HFF-Myc (cell line): ENCODE measurements at places on chromosomes 2 and 18.

GRCh38 chr2:181456660-181457120 is 496 bp upstream of the ITGA4 start:
- DNase-seq, result no peak

DNA sequence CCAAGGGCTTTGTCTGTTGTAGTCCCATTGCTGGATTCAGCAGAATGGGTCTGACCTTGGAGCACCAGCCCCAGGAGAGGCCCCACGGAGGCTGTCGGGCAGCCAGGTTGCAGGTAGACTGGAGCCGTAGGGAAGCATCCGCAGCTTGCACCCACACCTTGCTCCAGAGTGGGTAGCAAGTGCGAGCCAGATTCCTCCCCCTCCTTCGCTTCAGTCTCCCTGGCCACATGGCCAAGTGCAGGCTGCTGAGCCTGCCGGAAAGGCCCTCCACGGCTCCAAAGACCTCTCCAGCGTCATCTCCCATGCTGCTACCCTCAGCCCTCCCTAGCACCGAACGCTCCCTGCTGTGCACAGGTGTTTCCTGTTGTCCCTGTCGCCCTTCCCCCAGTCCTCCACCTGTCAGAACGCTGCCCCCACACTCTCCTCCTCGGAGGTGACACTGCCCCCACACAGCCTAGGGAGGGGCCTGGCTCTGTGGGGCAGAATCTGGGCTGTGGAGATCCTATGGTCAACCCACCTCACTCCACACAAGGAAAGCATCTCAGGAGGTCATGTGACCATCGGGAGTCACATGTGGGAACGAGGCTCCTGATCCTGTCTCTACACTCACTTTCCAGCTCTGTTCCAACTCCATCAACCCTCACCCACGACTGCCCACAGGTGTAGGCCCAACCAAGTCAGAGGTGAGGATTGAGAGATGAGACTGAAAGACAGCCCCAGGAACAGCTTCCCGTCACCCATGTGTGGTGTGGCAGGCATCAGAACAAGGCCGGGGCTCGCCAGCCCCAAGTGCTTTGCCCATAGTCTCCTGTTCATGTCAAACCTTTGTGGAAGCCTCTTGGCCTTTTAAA is 8.3 kb downstream of the KCNF1 start:
- no peak for DNase-seq

DNA sequence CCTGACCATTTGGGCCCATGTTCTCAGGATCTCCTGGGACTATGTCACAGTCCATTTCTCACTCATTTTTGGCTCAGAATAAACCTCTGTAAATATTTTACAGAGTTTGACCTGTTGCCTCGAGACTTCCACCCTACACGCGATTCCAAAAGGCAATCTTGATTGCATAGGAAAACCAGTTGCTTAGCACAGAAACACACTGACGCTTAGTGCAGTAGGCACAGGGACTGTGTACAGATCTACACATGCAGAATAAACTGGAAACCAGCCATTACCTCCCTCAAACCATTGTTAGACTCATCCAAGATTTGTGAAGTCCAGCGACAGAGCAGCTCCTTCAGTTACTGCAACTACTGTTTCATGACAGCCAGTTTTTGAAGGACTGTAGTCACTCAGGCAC is 73.0 kb downstream of the NCKAP5 start:
- DNase-seq, result no peak

DNA sequence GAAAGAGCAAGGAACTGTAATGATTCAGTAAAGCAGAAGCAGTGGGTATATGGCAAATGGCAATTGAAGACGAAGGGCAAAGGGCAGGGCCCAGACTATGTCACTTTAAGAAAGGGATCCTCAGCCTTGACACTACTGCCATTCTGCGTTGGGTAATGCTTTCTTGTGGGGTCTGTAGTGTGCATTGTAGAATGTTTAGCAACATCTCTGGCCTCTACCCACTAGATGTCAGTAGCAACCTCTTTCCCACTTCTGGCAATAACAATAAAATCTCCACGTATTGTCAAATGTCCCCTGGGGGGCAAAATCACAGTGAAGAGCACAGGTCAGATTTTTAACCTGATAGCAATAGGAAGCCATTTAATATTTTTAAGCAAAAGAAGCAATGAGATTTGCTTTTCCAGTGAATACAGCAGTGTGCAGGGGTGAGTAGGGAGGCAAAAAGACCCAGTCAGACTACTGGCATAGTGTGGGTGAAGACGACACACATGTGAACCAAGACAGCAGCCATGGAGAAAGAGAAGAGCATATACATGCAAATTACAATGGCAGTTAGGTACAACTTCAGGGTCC is 209.5 kb downstream of the DYM start:
- no peak for DNase-seq

DNA sequence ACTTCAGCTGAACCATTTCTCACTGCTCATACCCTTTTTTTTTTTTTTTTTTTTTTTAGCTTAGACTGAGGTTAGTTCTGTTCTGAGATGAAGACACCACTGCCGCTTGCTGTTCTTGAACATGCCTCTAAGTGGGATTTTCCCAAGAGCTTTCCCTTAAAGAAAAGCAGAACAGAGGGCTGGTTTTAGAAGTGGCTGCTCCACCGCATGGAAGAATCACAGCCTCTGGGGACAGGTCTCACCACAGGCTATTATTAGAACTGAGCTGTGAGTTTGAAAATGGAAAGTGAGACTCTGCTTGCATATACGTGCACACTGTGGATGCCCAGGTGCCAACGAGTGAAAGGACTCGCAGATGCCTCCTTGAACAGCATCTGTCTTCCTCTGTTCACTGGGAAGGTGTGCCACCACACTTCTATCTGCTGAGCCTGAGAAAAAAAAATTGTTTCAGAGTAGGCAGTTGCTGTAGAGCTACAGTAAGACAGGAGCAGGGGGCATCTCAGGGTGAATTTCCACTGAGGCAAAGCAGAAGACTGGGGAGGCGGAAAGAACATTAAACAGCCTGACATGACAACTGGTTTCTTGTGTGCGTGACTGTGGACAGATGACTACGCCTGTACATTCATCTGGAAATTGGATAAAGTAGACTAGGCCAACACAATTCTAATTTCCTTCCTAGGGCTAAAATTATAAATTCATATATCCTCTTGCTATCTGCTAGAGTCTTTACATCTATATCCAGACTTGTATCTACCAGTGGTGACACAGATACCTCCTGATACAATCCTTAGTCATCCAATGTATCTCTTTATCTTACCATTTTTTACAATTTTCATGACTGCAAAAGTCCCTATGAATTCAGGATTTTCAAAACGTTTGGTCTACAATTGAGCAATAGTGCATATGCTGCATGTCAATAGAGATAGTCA is 1045.7 kb upstream of the CELF4 start:
- no peak for DNase-seq

GRCh38 chr18:78901923-78902794 is 77.5 kb upstream of the SALL3 start:
- no peak for DNase-seq

DNA sequence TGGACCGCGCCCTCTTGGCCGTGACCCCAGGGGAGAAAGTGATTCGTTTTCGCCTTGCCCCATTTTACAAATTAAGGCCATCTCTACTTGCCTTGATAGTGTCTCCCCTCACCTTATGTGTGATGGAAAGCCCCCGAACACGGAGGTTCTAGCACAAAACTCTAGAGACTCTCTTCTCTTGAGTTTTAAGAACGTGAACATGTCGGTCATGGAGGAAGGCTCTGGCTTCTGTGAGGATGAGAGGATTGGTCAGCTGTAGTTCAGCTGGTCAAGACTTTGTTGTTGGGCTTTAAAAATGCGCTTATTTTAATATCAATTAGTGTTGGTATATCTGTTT is 828 bp downstream of the DYNC1I2 start:
- no peak for DNase-seq

- DNase-seq, result no peak
Measured at GRCh38 chr2:33478968-33479731, 2.7 kb downstream of the RASGRP3 start.

DNA sequence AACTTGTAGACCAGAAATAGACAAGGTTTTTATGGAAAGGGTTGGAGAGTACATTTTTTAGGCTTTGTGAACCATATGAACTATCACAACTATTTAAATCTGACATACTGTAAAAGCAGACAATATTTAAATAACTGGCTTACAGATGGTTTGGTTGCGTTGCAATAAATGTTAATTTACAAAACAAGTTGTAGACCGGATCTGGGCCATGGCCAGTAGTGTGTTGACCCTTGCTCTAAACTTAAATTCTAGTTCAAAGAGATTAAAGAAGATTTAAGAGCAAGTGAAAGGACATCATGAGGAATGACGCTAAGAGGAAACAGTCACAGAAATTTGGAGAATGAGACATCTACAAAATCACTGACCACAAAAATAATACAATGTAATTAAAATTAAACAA is 652.7 kb downstream of the DCDC2C start:
- DNase-seq, result no peak

- no peak for DNase-seq
Measured at GRCh38 chr2:231672617-231673347, 35.5 kb upstream of the PTMA start.

- no peak for DNase-seq
Measured at GRCh38 chr2:15943378-15944280, 3.3 kb downstream of the MYCN start.
